CMK (cell line): ENCODE measurements at places on chromosomes 5 and 9.

- DNase-seq, result no peak
Observed at GRCh38 chr9:83220730-83221129, 157.8 kb upstream of the RASEF start.

- DNase-seq, result no peak
Observed at GRCh38 chr5:36692791-36693763, 86.7 kb downstream of the SLC1A3 start.

DNA sequence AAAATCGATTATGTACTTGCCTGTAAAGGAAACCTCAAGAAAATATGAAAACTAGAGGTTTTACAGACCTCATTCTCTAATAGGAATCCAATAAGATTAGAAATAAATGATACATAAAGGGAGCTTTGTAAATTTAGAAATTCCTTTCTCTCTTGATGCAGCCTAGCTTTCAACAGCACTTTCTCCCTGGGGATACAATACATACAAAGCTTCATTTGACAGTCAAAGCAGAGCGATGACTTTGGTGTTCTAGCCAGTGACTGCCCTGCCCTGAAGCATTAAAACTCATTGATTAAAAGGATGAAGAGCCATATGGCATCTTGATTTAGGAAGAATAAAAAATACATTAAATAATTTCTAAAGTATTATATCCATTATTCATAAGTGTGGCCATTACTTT, 46.3 kb upstream of the GLIS3 start:
- no peak for DNase-seq

DNA sequence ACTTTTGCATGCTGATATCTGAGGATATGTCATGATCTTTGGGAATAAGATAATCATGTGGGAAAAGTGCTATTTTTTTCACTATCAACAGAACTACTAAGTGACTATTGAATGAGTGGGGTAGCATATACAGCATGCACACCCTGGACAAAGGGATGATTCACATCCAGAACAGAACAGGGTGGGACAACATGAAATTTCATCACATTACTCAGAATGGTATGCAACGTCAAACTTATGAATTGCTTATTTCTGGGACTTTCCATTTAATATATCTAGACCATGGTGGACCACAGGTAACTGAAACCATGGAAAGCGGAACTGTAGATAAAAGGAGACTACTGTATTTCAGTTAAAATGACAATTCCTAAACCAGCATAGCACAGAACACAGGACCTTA, 370.0 kb downstream of the HINT1 start:
- DNase-seq, result no peak

- no peak for DNase-seq
Observed at GRCh38 chr9:81077572-81077971, 611.8 kb downstream of the TLE1 start.

DNA sequence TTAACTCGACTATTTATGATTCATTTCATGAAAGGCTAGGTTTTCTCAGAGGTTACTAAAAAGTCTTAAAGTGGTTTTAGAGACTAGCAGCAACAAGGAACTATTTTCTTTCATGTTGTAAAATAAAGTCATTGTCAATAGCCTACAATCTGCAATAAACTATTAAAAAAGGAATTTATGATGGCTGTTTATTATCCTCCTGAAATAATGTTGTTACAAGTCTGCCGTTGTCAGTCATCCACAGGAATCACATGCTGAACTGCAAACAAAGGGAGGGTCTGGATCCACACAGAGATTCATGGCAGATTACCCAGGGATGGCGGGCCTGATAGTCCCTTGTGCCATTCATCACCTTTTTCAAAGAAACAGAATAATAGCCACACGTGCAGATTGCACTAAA, 49.2 kb downstream of the TMEM174 start:
- DNase-seq, result no peak

DNA sequence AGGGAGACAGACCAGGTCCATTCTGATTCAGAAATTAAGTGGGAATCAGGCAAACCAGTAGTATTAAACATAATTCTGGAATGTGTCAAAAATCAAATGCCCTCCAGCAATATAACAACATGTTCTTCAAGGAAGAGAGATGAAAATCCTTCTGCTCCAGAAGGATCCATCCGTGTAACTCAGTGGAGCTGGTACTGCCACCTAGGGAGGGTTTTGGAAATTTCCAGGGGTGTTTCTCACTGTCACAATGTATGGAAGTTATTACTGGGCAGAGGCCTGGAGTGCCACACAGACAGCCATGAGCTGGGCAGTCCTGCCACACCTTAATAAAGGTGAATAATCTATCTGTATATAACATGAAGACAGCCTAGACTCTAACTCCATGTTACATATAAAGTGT, 87.5 kb downstream of the TTLL11 start:
- DNase-seq, result no peak

DNA sequence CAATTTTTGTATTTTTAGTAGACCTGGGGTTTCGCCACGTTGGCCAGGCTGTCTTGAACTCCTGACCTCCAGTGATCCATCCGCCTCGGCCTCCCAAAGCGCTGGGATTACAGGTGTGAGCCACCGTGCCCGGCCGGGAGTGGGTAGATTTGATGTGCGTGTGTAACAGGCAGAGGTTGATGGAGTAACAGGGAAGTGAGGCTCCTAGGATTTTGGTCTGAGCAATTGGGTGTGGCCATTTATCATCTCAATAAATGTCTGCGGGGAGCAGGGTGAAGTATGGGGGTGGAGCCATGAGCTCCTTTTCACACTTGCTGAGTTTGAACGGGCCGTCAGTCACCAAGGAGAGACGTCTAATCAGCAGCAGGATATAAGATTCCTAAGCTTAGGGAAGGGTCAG, 1.2 kb upstream of the REXO4 start:
- DNase-seq, result no peak

DNA sequence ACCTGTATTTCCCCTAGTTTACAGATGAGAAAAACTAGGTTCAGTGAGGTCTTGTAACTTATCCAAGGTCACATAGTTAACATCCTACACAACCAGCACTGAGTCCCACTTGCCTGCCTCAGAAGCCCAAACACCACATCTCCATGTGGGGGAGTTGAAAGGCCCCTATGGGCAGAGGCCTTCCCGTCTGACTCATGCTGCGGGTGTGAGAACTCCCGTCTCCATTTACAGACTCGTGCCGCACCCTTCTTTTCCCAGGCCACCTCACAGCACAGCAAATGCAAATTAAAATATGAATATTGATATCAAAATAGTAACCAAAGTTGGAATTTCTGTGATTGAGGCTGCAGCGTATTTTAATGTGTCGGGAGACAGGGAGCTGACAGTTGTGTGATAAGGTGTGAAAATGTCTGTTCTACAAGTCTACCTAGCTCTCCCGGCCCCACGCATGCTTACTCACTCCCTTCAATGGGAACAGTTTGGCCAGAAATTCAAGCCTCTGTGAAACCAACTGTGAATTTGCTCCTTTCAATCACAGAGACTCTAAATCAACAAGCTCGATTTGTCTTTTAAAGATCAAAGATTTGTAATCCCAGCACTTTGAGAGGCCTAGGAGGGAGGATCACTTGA, 90.1 kb downstream of the CRB2 start:
- DNase-seq, result no peak

DNA sequence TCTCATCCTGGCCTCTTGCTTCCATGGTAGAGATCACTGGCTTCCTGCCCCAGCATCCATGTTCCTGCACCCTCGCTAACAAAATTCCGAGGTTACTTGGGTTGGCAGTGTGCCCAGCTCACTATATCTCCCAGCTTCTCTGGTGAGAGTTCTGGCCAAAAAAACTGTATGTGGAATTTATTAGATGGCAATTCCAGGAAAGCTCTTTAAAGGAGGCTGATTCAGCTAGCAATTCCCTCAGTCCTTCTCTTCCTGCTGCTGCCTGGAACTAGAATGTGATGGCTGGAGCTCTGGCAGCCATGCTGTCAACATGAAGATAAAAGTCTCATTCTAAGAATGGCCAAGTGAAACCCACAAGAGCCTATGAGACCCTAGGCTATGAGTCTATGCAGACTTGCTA, 88.8 kb downstream of the SECISBP2 start:
- DNase-seq, result no peak

DNA sequence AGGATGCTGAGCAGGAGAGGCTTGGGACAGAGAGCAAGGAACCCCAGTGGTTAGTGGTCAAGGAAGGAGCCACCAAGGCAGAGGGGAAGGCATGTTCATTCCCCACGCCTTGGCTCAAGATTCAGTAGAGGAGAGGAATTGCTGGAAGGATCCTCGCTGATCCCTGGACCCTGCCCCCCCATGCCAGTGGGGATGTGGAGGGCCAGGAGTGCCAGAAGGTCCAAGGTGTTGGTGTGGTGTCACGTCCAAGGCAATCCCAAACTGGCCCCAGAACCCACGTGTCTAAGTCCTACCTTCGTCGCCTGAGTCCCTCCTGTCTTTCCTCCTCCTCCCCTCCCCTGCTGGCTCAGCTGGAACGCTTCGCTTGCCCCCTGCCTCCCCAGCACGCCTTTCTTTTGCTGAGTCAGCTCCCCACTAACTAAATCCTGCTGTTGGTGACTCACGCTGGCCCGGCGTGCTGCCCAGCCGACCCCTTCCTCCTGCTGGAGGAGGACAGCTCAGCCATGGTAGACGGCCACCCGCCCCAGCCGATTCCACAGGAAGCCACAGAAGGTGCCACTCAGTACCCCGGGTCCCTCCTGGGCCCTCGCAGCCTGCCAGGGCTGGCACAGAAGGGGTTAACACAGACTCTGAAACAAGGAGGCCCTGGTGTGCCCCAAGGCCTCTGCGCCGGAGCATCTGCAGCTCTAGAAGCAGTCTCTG, 37.6 kb upstream of the ORM1 start:
- DNase-seq, result no peak
